Fibroblast of mammary gland (primary cell): ENCODE measurements at places on chromosomes 2 and 18.

DNA sequence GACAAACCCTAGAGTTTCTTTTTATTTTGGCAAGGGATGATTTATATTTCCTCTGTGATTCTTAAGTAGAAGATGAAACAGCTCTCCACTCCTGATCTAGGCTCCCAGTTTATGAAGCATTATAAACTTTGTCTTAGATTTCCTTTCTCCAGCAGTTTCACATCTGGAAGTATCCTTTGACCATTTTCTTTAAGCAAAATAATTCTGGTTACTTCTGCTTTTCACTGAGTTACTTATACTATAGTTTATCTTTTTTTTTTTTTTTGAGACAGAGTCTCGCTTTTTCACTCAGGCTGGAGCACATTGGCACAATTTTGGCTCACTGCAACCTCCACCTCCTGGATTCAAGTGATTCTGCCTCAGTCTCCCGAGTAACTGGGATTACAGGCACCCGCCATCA is 45.5 kb downstream of the KCMF1 start:
- no peak for DNase-seq

- peak; percentile 35 for DNase-seq
Measured at GRCh38 chr2:27489118-27489497, 435 bp downstream of the IFT172 start.

- DNase-seq, result no peak
Measured at GRCh38 chr18:37483984-37484819, 81.4 kb downstream of the CELF4 start.

- no peak for DNase-seq
Measured at GRCh38 chr2:210003359-210003758, 921 bp downstream of the RPE start.

DNA sequence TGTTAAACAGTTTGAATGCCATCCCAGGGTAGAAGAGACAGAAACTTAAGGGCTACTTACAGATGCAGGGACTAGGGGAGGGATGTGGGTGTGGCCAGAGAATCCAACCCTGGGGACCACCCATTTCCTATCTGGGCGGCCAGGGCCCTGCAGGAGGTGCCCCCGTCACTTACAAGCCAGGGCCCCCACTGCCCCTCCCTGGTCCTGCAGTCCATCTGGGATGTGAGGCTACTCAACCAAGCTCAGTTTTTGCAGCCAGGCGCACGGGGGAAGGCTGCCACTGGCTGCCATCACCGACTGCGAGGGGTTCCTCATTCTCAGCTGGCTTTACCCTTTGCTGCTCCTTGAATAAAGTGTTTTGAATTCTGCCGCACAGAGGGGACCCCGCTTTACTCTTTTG is 42.1 kb downstream of the RRM2 start:
- no peak for DNase-seq

DNA sequence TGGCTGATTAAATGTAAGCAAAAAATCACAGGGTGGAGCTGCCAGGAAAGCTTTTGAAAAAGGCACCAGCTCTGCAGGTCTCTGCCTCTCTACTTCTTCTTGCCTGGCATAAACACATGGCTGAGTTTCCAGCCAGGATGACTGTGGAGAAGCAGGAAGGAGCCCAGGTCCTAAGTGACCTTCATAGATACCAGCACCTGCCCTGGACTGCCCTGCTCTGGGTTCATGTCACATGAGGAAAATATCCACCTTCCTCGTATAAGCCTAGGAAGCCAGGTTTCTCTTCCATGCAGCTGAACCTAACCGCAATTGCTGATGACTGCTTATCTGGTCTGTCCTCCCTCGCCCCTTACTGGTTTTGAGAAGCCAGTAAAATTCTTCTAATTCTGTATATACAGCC is 47.8 kb upstream of the CREB1 start:
- no peak for DNase-seq

DNA sequence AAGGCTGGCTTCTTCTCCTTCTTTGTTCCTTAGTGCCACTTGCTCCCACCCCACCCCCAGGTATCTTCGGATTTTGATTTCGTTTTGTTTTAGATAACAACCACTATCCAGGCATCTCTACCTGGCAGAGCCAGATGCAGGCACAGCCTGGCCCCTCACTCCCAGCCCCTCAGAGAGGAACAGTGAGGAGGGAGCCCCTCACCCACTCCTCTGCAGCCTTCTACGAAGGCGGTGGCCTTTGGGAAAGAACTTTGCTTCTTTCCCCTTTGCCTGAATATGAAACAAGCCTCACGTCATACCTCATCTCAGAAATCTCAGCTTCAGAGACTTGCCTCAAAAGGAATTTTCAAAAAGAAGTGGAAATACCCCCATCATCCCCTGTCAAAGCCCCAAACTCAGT is 6.3 kb upstream of the CYP26B1 start:
- no peak for DNase-seq

DNA sequence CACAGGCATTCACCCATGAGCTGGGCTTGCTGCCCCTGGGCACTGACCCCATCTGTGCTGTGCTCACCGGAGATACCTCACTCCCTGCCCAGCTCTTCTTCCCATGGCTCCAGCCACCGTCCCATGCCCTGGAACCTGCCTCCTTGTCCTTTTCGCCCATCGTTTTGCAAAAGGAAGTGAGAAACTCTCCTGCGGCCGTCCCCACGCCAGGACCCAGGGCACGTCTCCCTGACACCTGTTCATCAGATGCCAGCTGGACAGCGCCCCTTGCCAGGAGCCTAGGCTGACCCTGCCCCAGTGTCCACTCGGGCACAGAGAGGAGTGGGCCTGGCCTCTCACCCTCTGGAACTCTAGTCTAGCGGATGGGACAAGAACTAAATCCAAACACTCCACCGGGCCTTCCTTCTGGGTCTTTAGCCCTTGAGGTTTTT is 238.6 kb downstream of the SEPTIN10 start:
- no peak for DNase-seq

DNA sequence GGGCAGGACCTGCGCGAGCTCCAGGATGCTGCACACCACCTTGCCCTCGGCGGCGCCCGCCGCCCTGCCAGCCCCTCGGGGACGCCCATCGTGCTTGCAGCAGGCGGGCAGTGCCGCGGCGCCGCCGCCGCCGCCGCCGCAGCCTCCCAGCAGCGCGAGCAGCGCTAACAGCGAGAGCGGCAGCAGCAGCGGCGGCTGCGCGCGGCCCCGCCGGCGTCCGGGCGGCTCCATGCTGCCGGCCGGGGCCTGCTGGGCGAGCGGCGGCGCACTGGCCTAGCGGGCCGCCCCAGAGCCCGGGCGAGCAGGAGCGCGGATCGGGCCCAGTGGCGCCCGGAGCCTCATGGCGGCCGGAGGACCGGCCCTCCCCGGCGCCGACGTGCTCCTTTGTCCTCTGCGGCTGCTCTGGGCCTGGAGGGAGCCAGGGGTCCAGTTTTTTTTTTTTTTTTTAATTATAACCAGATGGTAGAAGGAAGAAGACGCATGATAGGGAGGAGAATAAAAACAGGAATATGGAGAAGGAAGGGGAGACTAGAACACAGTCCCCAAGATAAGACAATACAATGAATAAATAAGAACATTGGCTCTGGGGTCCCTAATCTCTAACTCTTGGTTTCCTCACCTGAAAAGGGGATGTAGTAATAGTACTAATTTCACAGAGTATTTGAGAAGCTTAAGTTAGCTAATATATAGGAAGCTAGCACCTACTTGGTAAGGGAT is 17.1 kb upstream of the ANKRD62 start:
- DNase-seq, result peak; percentile 14

- no peak for DNase-seq
Measured at GRCh38 chr2:238352361-238352760, 32.0 kb downstream of the TRAF3IP1 start.

GRCh38 chr2:151083856-151084795 is 177.5 kb downstream of the RBM43 start:
- no peak for DNase-seq

GRCh38 chr2:109058191-109058632 is 69.2 kb upstream of the EDAR start:
- no peak for DNase-seq

- no peak for DNase-seq
Measured at GRCh38 chr2:21467910-21468309, 344.1 kb downstream of the TDRD15 start.

DNA sequence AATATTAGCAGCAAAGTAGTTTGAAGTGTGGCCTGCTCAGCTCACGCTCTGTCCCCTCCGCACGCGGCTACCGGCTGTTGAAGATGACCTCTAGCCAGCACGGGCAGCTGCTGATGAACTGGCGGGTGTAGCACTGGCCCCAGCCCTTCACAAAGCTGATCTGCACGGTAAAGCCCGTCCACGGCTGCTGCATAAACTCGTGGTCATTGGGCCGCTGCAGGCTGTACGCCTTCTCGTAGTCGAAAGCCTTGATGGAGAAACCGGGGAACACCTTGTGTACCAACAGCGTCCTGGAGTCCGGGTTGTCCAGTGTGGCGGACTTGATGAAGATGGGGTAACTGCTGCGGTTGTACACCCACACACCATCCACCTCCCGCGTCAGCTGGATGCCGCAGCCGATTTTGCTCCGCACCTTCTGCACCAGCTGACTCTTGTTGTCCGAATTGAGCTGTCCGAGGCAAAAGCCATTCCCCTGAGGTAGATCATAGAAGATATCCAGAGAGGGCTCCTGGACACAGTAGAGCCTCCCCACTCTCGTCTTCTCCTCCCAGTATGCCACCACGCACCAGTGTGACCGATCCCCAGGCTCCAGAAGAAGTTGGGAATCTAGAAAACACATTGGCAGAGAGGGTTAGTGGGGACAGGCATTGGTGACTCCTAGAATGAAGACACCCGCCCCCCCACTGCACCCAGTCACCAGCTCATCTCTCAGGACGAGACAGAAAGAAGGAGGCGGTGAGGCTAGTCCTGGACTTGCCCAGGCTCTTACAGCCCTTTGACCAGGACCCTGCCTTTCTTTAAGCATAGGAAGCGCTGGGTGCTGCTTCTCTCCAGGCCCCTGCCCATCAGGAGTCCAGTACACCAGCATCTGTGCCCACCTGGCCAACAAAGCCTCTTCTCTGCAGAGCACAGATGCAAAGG is 29.2 kb downstream of the SMAD7 start:
- DNase-seq, result no peak

- DNase-seq, result no peak
Measured at GRCh38 chr2:39408351-39409136, 28.5 kb downstream of the MAP4K3 start.

- peak; percentile 21 for DNase-seq
Measured at GRCh38 chr18:24627644-24628315, 167.3 kb downstream of the HRH4 start.

GRCh38 chr2:149601141-149601796 is 13.7 kb upstream of the MMADHC start:
- DNase-seq, result peak; percentile 52

DNA sequence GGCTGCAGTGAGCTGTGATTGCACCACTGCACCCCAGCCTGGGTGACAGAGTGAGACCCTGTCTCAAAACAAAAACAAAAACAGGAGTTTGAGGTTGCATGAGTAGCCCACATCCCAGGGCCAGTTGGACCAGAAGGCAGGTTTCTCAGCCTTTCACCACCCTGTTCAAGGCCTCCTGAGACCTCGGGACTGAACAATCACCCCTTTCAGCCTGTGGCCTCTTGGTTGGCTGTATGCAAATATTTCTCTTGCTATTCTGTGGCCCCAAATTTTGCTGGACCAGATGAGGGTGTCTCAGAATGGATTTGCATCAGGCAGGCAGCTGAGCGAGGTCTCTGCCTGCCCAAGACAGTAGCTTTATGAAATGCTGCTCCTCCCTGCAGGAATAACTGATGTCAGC is 56.9 kb downstream of the DPYSL5 start:
- no peak for DNase-seq

DNA sequence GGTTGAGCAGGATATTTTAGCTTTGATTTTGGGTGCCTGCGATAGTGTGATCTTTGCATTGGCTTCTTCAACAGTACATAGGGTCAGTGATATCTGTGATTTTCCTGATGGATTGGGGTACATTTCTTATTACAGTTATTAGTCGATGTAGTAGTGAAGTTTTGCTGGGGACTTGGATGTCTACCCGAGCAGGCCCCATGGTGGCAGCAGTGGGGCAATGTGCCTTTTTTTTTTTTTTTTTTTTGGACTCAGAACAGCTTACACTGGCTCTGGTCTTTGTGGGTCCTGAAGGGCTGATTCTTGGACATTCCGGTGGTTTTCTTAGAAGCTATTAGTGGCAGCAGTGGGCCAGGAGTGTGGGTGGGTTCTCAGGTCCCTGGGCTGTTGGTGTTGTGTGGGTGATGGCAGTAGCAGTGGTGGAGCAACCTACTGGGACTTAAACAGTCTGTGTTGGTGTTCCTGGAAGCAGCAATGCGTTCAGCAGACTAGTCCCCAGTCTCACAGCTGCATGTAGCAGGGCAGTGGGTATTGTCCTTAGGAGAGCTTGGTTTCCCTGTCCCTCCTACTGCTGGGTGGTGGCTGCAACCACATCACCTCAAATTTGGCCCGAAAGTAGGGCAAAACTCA is 53.7 kb upstream of the SLC4A10 start:
- DNase-seq, result no peak

- no peak for DNase-seq
Measured at GRCh38 chr2:54422072-54422581, 34.0 kb upstream of the SPTBN1 start.

- no peak for DNase-seq
Measured at GRCh38 chr2:128316777-128317180, 1.9 kb downstream of the HS6ST1 start.

- no peak for DNase-seq
Measured at GRCh38 chr2:78383576-78383975, 641.9 kb upstream of the REG3G start.

DNA sequence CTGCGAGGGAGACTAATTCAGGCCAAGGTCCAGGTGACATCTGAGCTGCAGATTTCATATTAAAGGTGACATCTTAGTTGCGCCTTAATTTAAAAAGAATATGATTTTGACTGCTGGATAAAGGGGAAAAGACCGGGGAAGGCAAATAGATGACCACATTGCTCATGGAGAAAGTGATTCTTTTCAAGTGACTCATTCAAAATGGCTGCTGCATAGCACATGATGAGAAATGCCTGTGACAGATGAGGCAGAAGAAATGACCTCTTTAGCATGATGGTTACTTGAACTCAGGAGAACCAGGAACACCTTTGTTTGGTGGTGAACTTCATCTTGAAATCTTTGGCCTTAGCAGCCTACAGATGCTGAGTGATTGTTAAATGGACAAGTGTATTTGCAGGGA is 385.8 kb upstream of the TRIB2 start:
- DNase-seq, result peak; percentile 75

DNA sequence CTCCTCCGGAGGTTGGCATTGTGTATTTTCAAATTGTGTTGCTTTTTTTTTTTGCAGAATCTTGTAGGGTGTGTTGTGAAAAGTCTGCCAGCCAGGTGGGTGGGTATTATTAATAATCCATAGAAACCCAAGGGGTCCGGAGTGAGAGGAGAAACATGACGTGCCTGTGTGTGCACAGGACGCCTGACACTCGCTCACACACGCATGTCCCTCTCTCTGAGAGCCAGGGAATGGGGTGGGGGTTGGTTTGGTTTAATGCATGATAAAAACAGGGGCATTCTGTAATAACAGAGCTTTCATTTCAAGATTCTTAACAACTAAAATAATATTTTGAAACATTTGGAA is 224.8 kb downstream of the FAM210A start:
- DNase-seq, result no peak

- peak; percentile 11 for DNase-seq
Measured at GRCh38 chr18:72652990-72653593, 109.0 kb upstream of the CBLN2 start.

DNA sequence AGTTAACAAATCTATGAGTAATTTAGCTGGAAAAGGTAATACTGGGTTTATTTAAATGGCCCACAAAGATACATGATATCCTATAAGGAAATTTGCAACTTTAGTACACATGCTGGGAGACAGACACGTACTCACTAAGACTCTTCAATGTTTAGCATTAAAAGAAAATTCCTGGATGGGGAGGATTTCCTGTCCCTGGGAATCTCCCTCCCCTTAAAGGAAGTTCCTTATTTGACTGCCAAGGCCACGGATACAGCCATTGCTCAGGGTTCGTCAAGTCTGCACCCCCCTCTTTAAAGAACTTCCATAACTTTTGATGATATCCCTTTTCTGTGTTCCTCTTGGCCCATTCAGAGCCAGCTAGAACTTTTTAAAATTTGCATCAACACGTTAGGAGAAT is 267.6 kb downstream of the CD226 start:
- DNase-seq, result no peak
